ENCODE measurements at places on chromosomes 12 and 14.

- no peak for DNase-seq
Observed at GRCh38 chr12:125093681-125094330, 28.6 kb downstream of the AACS start.

DNA sequence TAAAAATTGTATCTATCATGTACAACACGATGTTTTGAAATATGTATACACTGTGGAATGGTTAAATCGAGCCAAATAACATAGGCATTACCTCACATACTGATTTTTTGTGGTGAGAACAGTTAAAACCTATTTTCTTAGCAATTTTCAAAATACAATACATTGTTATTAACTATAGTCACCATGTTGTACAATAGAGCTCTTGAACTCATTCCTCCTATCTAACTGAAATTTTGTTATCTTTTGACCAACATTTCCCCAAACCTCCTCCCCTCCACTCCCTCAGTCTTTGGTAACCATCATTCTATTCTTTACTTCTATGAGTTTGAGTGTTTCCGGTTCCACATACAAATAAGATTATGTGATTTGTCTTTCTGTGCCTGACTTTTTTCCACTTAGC is 6.8 kb upstream of the SLC38A2 start:
- no peak for DNase-seq

DNA sequence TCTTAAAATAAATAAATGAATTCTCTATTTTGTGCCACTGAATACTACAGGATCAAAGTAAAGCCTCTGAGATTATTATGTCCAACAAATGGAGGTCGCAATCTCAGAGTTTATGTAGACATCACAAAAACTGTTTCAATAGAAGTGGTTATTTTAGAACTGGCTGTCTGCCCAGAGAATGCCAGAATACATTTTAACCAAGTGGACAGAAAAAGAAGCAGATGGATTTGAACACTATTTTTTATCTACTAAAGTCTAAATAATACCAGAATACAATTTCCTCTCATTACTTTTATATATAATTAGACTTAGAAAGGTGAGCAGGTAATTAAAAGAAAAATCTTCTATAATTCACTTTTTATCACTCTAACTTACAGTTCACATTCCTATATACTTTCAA is 118.3 kb downstream of the MED13L start:
- no peak for DNase-seq

- no peak for DNase-seq
Observed at GRCh38 chr14:61609191-61609843, 86.0 kb upstream of the HIF1A start.
